ENCODE measurements at places on chromosomes 12 and 14.

DNA sequence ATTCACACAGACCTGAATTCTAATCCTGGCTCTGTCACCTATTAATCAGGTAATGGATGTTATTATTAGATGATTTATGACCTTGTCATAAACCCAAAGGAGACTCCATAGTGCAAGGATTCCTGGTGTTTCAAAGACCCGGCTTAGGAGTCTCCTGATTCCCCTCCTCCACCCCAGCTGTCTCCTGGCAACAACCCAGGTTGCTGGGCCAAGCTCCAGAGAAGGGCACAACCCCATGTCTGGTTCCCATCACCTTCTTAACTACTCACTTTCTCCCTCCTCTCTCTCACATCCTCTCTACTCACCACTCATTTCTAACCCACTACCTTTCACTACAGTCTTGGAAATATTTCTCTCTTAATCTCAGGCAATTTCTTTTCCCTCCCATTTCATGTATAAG, 41.6 kb downstream of the RHOJ start:
- DNase-seq: no peak

GRCh38 chr14:92673601-92674150, 74.8 kb downstream of the LGMN start:
- DNase-seq: no peak

DNA sequence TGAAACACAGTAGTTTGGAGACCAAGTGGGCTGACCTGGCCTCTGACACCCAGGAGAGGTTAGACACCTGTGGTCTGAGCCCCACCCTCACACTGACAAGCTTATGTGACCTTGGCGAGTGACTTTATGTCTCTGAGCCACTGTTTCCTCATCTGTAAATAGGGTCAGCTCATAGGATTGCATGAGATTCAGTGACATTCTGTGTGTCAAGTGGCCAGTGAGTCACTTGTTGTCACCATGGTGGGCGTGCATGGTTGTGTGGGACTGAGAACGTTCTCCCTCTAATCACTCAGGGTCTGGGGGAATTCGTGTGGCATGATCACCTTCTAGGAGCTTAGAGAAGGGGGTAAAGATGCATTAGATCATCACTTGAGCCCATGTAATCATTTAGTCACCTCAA, 146.4 kb downstream of the PHETA1 start:
- DNase-seq: no peak

DNA sequence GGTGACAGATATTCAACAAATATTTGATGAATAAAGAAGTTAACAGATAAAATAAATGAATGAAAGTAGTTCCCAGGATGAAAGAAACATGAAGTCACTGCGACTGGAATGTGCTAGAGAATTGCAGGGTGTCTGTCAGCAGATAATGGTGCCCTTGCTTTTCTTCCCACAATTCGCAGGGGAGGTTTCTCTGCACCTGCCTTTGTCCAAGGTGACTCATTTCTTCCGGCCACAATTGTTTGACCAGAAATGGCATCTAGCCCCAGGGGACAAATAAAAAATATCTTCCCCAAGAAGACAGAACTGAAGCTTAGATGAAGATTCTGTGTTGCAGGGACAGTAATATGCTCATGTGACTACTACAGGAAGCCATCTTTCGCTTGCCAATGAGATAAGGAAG, 316.1 kb upstream of the TBX3 start:
- no peak for DNase-seq

DNA sequence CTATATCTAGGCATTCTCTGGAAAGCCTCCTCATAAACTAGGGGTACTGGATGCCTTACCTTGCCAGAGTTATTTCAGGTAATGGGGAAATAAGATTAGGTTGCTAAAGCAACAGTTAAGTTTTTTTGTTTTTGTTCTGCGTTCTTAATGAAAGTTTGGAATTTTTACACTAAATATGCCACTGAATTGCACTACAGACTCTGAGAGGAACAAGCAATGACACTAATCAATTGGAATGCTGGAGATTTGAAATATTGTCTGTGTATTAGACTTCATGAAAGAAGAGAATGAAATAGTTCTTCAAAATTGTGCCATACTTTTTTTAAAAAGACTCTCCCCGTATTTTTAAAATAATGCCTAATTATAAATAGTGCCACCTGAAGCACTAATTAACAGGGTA, 287.8 kb downstream of the NAV3 start:
- DNase-seq: no peak

All from right kidney (tissue), 9 donors.